ENCODE measurements at places on chromosomes 13 and 19.

GRCh38 chr19:10868872-10869547 is 2.3 kb upstream of the CARM1 start:
- DNase-seq: no peak

DNA sequence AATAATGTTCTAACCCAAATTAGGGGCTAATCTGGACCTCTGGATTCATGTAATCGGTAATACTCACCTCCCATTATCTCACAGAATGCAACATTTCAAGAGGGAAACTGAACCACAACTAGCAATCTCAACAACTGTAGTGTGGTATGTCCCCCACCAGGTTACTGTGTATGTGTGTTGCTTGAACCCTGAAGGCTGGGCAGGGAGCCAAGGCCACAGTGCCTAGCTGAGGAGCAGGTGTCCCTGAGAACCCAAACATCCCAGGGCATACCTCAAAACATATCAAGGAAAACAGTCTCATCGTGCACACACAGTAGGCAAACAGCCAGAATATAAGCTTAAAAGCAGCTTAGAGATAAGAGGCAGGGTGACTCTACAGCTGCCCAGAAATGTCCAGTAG is 20.5 kb upstream of the NEK3 start:
- DNase-seq: no peak

GRCh38 chr19:35228177-35228930 is at the start of gene FAM187B:
FAM187B (minus strand) TSS chr19:35228739; CDS start chr19:35228680, 59 bp downstream.
- DNase-seq: no peak

GRCh38 chr13:50893211-50893852 is 16.3 kb upstream of the RNASEH2B start:
- no peak for DNase-seq

DNA sequence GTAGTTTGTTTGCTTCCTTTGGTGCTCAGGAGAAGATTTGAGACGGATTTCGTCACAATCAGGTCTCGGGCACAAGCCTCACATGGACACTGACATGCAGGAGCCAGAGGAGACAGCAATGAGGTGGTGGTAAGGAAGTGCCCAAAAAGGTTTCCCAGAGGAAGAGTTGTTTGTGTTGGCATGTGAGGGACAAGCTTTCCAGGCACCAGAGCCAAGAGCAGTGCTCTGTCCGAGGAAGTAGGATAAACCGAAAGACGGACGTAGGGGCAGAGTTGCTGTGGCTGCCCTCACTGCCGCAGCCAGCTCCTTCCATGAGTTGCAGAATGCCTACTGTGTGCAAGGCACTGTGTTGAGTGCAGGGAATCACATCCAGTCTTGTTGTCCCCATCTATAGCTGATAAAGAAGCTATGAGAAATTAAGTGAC is 27.7 kb downstream of the SAE1 start:
- DNase-seq: no peak

- DNase-seq: no peak
Measured at GRCh38 chr19:30802424-30803013, 430.3 kb downstream of the ZNF536 start.

DNA sequence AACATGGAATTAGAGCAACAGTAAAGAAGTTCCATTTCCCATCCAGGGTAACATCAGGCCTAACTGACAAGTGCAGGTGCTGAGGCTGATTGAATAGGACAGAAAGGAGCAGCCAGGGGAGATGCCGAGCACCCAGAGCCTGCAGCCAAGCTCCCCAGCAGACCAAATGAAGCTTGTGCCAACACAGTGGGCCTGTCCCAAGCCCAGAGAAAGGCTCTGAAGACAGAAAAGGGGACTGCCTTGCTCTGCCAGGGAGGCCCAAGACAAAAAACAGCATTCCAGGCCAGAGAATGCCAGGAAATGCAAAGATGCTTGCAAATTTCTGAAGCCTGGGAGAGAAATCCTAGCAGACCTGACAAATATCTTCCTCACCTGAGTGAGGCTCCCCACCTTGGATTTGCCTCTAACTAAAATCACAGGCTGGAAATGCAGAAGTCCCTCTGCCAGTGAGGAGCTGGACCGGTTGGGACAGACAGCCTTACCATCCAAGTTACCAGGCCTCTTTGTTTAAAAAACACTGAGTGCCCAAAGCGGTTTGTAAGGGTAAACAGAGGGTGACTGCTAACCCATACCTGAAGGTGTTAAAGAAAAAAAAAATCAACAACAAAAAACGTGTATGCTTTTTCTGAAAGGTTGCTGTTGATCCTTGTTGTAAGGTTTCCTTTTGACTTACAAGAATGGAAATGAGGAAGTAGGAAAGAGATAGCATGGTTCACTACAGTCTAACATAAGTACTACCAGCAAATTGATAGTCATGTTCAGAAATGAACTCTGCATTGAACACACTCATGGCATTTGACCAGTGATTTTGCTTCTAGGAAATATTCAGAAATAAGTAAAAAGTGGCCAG is 11.8 kb upstream of the HMGB1 start:
- no peak for DNase-seq

GRCh38 chr13:79490824-79491223 is 9.9 kb downstream of the NDFIP2 start:
- no peak for DNase-seq

- no peak for DNase-seq
Measured at GRCh38 chr13:96984051-96984508, 10.2 kb downstream of the OXGR1 start.

GRCh38 chr19:19820774-19821320 is 703 bp downstream of the ZNF506 start:
- DNase-seq: no peak

DNA sequence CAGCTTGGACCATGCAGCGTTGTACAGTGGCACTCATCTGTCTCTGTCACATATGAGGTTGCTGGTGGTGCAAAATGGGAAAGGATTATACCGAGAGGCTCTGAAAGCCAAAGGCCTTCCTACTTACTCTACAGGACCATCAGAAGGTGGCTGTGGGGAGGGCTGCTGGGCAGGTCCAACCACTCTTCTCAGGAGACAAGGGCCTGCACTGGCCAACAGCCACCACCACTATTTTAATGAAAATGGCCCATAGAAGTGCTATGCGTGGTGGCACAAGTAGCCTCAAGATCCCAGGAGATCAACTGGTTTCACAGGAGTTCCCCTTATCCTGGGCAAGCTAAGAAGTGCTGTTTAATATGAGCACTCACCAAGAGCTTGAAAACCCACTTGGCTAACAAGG is 52.3 kb downstream of the MRPL57 start:
- DNase-seq: no peak
